Jurkat, Clone E6-1 (cell line): ENCODE measurements at places on chromosomes 2 and 18.

GRCh38 chr2:37877457-37878315 lies 47.4 kb upstream of the RMDN2 start:
- no peak for DNase-seq

GRCh38 chr2:205969584-205969983 lies 116.4 kb downstream of the INO80D start:
- no peak for DNase-seq

GRCh38 chr2:38130876-38131275 lies 54.9 kb upstream of the CYP1B1 start:
- DNase-seq = no peak

GRCh38 chr2:154207288-154208047 lies 335.7 kb downstream of the GALNT13 start:
- DNase-seq = no peak

- DNase-seq = no peak
These were observed 631.8 kb upstream of the ID2 start for GRCh38 chr2:8049851-8050571.

DNA sequence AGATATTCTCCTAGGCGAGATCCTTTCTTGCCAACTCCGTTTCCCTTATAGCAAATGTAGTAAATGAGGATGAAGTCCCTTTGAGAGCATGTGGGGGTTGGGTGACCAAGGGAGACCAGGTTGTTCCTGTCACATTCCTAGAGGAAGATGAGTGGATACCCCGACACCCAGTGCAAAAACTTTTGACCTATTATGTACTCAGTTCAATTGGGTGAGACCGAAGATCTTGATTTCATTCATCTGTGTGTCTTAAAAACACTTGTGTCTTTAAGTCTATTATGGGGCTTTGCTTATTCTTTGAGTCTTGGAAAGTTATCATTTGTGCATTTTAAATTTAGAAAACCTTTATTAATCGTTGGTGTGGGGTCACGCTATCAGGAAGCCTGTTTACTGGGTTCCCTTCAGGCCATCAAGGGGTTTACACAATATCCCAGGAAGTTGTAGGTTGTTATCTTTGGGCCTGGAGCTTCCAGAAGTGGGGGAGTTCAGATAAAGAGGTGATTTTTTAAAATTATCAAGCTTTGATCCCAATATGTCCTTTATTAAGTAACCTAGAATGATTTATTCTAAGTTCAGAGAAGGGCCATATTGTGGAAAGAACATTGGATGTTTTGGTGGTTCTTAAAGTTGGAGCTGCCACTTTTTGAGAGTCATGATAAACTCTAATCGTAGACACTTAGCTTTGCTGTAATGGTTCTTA lies 2.8 kb downstream of the RHOB start:
- no peak for DNase-seq

DNA sequence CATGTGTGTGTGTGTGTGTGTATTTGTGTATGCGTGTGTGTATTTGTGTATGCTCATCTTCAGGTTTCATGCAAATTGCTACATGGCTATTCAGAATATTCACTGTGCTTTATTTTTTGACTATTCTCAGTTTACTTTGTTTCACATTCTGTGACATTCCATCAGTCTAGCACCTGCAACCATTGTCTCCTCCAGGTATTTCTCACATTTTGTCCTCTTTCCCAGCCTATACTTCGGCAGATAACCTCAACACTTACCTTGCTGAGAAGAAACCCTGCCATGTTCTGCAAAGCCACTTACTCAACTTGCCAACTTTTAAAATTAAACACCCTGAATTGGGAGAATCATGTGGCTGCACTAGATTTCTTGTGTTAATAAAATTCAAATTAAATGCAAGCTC lies 135.4 kb upstream of the REG3A start:
- no peak for DNase-seq

GRCh38 chr18:9188359-9189231 lies 52.0 kb downstream of the ANKRD12 start:
- DNase-seq = no peak

- no peak for DNase-seq
These were observed 133.9 kb downstream of the TTC32 start for GRCh38 chr2:19767899-19768298.

DNA sequence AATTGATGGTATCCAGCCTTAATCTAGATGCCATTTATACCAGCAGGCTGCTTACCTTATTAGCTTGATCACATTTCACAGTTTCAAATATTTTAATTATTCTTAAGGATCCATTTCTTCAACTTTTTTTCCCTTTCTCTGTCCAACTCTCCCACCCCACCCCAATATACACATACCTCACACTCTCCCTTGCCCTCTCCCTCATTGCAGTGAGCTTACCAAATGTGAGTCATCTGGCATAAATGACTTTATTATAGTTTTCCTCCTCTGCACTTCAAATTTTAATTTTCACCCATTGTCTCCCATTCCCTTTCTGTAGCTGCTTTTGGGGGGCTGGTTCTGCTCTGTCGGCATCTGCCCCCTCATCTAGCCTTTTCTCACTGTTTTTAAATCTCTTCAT lies 12.9 kb downstream of the HTR2B start:
- no peak for DNase-seq

DNA sequence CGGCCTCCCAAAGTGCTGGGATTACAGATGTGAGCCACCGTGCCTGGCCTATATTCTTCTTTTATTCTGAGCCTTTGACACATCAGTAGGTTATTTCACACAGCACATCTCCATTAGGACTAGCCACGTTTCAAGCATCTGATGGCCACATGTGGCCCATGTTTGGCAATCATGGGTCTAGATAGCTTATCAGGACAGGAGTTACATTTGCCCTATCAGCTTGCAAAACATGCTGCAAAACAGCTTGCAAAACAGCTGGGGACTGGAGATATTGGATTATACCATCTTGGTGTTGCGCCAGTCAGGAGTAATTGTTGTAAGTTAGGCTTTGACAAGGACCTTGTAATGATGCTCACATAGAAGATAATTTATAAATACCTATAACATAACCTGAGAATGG lies 94.9 kb downstream of the GBX2 start:
- DNase-seq = no peak

DNA sequence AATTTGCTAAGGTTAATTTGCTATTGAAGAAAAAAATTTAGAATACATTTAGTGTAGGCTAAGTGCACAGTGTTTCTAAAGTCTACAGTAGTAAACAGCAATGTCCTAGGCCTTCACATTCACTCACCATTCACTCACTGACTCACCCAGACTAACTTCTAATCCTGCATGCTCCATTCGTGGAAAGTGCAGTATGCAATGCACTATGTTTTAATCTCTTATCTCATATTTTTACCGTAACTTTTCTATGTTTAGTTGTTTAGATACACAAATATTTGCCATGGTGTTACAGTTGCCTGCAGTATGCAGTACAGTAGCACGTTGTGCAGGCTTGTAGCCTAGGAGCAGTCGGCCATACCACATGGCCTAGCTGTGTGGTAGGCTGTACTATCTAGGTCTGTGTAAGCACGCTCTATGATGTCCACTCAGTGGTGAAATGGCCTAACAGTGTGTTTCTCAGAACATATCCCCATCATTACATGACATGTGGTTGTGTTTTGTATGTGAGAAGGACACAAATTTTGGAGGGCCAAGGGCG lies 18.1 kb upstream of the RFX8 start:
- DNase-seq = no peak

DNA sequence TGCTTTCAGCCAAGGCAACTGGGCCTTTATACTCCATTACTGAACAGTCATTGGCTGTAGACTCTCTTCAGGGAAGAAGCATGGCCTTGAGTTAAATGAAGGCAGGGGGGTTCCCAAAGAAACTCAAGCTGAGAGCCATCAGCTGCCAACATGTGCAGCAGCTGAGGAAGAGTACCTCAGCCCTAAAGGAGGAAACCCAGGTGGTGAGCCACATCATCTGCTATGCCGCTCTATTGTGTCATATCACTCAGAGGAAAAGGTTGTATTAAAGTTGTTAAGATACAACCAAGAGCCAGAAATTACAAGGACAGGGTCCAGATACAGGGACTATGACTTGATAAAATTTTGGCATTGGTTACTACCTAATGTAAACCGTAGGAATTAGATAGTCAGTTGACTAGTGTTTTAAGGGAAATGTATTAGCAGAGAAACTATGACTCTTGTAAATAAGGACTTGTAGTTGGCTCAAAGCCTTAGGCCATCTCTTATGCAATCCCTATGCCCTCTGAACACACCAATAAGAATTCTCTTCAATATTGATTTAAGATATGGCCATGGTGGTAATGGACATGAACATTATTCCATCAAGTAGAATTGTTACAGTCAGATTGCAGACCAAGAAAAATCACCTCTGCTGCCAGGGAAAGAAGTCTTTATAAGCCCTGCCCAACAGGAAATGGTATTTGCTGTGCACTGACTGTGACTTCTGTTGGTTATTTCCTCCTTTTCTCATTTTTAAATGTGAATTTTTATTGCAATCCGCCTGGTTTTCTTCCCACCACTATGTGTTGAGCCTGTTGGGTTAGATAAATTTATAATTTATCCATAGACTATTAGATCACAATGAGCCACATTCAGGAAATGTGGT lies 9.2 kb upstream of the LRPPRC start:
- DNase-seq = no peak

DNA sequence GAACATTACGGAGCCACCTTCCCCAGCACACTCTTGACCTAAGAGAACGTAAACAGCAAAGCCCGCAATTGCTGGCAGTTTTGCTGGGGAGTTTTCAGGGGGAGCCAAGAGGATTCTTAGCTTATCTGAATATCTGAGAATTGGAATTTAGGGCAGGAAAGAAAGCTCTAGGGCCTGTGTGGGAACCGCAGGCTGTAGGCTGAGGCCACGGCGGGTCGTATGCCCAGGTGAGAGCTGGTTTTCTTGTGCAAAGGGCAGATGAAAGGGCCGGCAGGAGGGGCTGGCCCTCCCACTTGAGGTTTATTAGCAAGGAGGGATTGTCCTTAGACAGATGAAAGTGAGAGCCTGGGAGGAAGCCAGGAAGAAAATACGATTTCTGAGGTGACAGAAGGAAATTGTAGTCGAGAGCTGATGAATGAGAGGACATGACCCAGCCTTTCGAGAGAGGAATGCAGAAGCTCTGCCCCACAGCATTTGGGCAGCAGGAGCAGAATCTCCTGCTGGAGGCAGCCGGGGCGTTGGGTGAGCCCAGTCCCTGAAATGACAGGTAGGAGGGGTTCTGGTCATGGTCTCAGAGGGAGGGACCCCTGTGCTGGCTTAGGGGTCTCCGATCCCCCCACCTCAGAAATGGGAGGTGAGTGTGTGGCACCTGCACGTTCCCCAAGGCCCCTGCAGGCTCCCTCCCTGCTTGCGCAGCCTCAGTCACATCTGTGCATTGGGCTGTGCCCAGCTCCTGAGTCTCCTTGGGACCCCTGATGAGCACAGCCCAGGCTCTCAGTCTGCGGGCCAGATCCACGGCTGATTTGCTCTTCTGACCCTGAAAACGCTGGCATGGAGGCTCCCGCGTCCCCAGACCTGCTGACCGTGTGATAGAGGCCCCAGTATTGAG lies 61.1 kb downstream of the CABLES1 start:
- DNase-seq = no peak

GRCh38 chr2:62412347-62412742 lies 93.7 kb downstream of the TMEM17 start:
- DNase-seq = no peak

GRCh38 chr2:166451468-166451867 lies 42.6 kb downstream of the SCN7A start:
- no peak for DNase-seq

DNA sequence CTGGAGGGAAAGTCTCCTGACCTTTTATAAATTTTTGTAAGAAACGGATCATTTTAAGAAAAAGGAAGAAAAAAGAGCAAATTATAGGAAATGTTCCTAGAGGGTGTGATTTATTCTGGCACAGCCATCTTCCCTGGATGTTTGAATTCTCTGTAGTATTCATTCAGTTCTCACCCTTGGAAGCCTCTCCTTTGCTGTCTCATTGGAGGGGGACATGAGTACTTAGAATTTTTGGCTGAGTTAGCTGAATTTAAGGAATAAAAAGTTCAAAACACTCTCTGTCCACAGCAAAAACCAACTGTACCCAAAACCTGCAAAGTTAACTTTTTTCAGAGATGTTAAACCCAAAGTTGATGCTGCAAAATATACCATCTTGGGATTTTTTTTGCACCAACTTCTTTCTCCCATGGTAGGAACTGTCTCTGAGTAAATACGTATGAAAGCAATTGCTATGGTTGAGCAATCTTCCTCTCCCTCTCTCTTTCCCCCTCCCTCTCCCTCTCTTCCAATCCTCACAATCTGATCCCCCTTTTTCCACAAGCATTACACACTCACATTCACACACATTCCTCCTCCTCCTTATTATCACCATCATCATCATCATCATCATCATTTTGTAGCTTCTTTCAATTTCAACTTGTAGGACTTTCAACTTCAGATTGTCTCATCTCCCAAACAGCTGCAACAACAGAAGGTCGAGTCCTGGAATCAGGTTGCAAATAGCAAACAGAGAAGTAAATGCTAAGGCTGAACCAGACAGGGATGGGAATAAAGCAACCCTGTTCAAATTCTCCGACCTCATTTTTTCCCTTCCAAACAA lies 183.7 kb downstream of the GFPT1 start:
- DNase-seq = no peak

DNA sequence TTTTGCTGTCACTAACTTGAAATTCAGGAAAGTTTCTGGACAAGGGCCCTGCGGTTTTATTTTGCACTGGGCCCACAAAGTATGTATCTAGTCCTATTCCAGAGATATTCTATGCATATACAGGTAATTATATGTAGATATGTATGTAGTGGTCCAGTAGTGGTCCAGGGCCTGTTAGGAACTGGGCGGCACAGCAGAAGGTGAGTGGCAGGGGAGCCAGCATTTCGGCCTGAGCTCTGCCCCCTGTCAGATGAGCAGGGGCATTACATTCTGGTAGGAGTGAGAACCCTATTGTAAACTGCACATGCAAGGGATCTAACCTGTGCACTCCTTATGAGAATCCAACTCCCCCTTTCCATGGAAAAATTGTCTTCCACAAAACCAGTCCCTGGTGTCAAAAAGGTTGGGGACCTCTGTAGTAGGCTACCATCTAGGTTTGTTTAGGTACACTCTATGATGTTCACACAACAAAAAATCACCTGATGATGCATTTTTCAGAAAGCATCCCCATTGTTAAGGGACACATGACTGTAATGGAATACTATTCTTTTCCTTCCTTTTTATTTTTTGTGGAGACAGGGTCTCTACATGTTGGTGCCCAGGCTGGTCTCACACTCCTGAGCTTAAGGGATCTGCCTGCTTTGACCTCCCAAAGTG lies 2.8 kb upstream of the PPP4R3B start:
- DNase-seq = no peak

GRCh38 chr2:158319269-158319668 lies 137.3 kb downstream of the CCDC148 start:
- no peak for DNase-seq

- DNase-seq = no peak
These were observed 38.2 kb downstream of the LCT start for GRCh38 chr2:135798762-135799161.

- no peak for DNase-seq
These were observed 31.3 kb downstream of the TMEM247 start for GRCh38 chr2:46510598-46511177.

DNA sequence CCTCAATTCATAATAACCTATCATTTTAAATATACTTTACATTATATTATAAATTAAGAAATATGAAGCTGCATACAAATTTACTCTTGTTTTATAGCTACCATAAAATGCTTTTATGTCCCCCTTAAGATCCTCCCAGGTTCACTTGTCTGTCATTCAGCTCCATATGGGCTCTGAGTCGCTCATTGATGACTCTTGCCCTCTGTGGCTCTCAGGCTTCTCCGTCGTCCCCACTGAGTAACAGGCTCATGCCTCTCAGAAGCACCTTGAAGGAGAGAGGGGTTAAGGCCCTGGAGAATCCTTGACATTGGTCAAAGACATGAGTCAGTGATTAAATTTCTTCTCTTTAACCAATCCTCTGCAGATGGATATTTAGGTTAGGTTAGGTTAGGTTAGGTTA lies 6.2 kb upstream of the MCM6 start:
- DNase-seq = no peak
